ENCODE measurements at places on chromosomes 7 and 10.

- DNase-seq, result no peak
These were observed 84.6 kb downstream of the CH25H start for GRCh38 chr10:89122433-89123051.

- no peak for DNase-seq
These were observed 10.1 kb upstream of the OPN4 start for GRCh38 chr10:86644152-86644793.

GRCh38 chr7:50812841-50813475 is 30.3 kb upstream of the GRB10 start:
- peak; percentile 78 for DNase-seq

DNA sequence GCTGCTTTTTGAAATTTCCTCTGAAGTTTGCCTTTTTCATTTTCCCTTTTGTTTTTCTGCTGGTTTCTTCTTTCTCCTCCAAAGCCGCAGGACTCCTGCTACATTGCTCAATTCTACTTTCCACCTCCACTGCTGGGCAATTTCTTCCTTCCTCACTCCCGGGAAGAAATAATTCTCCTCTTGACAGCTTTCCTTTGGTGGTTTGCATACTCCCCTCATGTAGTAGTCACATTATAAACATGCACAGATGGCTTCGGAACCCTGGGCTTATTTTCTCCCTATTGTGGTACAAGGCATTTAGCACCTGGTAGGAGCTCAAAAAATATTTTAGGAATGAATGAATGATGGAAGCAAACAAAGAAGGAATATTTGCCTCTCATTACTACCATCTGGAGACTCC is 977.2 kb downstream of the LRMDA start:
- no peak for DNase-seq

- no peak for DNase-seq
These were observed 254.8 kb upstream of the CTBP2 start for GRCh38 chr10:125415006-125415633.

GRCh38 chr7:21383227-21384220 is 44.4 kb upstream of the SP4 start:
- no peak for DNase-seq

- no peak for DNase-seq
These were observed 8.7 kb downstream of the SLC18A2 start for GRCh38 chr10:117249493-117250093.

DNA sequence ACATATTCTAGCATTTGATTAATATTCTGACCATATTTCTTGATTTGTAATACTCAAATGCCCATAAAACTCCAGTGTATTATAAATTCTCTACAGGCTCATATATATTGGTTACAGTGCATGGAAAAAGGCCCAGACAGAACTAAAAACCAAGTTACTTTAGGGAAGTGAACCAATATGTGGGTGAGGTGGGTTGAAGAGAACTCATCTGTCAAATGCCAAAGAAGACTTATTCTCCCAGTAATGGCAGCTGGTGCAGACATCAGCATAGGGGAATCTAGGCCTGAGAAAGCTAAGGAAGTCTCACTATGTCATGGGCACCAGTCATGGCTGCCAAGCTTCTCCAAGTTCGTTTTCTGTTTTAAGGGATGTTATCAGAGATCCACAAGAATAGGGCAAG is 30.6 kb downstream of the ZNF248 start:
- no peak for DNase-seq

DNA sequence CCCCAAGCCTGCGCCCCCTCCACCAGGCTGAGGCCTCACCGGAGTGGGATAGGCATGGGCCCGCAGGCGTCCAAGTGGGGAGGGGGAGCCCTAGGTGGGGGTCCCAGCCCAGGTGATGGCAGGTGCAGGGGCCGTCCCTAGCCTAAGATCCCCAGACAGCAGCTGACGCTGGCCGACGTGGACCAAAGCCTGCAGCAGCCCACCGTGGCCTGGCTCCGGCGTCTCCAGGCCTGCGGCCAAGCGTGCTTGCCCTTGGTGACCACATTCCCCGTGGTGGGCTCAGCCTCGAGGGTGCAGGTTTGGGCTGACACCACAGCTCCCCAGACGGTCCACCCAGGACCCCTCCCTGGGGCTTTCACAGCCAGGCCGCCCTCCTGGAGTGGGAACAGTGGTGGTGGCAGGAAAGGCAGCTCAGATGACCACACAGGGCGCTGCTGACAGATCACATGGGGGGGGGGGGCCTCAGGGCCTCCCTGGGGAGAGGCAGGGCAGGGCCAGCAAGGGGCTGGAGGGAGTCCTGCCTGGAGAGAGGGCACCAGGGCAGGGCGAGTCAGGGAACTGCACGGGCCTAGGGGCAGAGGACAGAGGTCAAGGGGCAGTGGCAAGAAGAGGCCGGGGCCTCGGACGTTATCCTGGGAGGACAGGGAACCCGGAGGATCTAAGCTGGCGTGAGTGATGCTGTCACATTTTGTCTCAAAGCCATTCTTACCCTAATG is 767 bp upstream of the ADAM8 start:
- no peak for DNase-seq

DNA sequence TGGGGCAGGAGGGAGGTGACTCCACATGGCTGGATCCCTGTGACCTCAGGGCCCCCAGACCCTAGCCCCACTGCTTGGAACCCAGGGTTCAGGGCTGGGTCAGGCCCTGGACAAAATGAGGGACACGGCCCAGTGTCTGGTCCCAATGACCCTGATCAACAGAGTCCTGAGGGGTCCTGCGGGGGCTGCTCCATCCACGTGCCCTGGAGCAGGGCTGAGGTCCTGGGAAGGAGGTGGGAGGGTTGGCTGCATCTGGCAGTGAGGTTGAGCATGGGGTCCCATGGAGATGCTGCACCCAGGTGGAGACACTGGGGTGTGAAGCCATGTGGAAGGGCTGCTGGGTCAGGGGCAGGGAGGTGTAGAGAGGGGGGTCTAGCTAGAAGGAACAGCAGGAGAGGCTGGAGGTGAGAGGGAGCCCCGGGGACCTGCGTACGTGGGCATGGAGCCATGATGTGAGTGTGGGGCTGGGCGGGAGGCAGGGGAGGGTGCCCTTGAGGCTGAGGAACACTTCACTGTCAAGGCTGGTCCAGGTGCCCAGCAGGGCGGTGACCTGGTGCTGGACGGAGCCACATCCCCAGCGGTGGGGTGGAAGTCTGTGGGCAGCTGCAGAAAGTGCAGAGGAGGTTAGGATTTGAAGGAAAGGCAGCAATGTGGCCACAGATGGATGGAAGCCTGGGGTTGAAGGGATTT is 604 bp downstream of the SCART1 start:
- no peak for DNase-seq

- peak; percentile 25 for DNase-seq
These were observed 14.7 kb downstream of the ZNF488 start for GRCh38 chr10:47369251-47369894.

- DNase-seq, result peak; percentile 98
These were observed at the start of gene PFKFB3 for GRCh38 chr10:6202684-6203330. Gene PFKFB3, plus strand, starts transcription at chr10:6202932. Its CDS starts 329 bp downstream, at chr10:6203261.

- no peak for DNase-seq
These were observed 39.2 kb upstream of the CYP2C18 start for GRCh38 chr10:94644352-94644751.

GRCh38 chr10:109593682-109594081 is 329.6 kb downstream of the XPNPEP1 start:
- no peak for DNase-seq

GRCh38 chr7:158782761-158783401 is 46.4 kb downstream of the ESYT2 start:
- DNase-seq, result no peak

- DNase-seq, result no peak
These were observed 97.5 kb downstream of the POU6F2 start for GRCh38 chr7:39075210-39075609.

- DNase-seq, result no peak
These were observed 223.7 kb downstream of the LHFPL3 start for GRCh38 chr7:104552102-104552501.

GRCh38 chr7:70693686-70694433 is 438.1 kb upstream of the GALNT17 start:
- DNase-seq, result peak; percentile 91

DNA sequence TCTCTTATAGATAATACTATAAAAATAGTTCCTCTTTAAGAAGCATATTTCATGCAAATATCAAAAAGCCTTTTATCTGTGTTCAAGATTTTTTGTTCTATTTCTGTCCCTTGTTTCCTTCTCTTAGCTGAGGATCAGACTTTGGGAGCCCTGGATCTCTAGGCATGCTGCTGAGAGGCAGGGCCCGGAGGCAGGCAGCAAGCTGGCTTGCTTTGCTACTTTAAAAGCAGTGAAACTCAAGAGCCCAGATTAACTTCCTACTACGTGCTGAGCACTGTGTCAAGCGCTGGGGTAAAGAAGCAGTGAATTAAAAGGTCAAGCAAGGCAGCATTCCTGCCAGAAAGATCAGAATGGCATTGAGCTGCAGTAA is 31.0 kb upstream of the ARID5B start:
- no peak for DNase-seq

DNA sequence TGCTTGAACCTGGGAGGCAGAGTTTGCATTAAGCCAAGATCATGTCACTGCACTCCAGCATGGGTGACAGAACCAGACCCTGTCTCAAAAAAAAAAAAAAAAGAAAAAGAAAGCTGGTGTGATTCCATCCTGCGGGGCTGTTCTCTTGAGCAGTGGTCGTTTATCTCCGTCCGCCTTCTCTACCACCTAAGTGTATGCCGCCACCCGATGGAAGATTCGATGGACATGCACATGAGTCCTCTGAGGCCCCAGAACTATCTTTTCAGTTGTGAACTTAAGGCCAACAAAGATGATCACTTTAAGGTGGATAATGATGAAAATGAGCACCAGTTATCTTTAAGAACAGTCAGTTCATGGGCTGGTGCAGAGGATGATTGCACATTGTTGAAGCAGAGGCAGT is 65.7 kb downstream of the ABRAXAS2 start:
- peak; percentile 3 for DNase-seq

DNA sequence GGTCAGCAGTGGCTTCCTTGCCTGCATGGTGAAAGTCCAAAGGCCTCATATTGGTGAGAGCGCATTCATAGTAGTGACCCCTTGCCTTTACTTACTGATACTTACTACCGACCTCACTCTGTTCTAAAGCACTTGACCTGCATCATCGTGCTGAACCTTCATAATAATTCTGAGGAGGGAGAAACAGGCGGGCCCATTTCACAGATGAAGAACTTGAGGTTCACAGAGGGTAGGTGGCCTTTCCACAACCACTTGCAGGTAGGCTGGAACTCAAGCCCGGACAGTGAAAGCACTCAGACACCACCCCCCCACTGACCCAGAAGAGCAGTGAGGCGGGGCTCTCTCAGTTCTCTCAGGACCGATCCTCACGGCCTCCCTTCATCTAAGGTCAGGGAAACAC is 149.4 kb upstream of the CHST15 start:
- DNase-seq, result no peak

DNA sequence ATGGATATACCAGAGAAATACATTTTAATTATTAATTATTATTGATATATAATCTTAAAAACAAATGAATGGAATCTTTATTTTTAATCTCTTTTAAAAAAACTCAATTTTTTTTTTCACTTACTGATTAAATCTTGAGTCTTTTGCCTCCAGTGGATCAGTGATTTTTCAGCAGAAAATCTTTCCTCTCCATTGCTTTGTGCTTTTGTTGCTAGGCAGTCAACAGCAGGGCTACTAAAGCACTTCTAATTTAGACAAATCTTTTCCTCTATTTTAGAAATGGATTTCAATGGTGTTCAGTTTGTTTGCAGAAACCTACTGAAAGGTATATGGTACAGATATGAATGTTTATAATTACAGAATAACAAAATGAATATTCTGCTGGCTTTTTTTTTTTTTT is 143.6 kb downstream of the ST7 start:
- DNase-seq, result no peak

GRCh38 chr10:69854511-69855345 is 53.0 kb downstream of the COL13A1 start:
- DNase-seq, result no peak

DNA sequence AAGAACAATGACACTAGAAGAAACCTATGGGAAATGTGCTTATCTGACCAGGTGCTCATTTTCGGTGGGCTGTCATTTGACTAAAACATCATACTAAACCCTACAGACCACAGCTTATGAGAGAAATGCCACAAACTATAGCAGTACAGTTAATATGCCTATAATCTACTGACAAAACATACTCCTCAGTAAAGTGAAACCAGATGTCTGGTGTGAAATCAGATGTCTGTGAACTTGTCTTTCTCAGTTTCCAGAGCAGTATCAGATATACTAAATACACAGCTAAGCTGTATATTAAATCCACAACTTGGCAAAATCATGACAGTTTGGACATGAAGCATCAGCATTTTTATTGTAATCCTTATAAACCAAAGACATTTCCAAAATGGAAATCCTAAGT is 3.3 kb downstream of the IMMP2L start:
- no peak for DNase-seq

DNA sequence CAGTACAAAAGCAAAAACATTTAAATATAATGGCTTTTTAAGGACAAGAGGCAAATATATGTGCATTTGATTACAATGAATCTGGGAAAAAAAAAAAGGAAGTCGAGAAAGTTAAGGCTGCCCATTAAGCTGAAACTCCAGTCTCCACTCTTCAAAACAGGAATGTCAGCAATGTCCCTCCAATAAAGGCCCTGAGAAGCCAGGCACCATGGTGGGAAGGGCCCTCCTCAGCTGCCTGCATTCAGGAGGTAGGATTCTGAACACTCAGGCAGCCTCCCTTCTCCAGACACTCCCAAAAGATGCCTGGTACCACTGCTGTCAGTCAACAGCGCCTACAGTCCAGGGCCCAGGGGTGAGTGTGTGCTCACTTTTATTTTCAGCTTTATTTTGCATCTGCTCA is 121.3 kb upstream of the MGMT start:
- no peak for DNase-seq

GRCh38 chr10:75395066-75395931 is 6.3 kb downstream of the ZNF503 start:
- peak; percentile 88 for DNase-seq

GRCh38 chr10:113475381-113475807 is 77.5 kb upstream of the HABP2 start:
- no peak for DNase-seq

GRCh38 chr7:88150033-88150432 is 69.8 kb downstream of the SRI start:
- no peak for DNase-seq

DNA sequence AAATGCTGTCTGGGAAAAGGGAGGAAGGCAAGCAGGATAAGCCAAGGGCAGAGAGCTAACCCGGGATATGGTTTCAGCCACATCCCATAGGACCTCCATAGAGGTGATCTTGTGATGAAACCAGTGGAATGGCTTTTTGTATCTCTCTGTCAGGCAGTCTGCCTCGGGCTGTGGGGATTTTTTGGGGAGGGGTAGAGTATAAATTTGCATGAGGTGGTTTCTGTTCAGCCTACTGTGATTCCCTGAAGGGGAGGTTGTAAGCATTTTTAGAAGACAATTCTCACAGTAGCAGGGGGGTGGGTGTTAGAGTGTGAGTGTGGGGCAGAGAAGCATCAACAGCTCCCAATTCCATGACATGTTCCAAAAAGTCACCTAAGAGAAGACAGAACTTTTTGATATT is 11.8 kb downstream of the OR9A2 start:
- DNase-seq, result no peak

GRCh38 chr10:78973901-78974616 is 94.7 kb upstream of the ZMIZ1 start:
- peak; percentile 86 for DNase-seq

DNA sequence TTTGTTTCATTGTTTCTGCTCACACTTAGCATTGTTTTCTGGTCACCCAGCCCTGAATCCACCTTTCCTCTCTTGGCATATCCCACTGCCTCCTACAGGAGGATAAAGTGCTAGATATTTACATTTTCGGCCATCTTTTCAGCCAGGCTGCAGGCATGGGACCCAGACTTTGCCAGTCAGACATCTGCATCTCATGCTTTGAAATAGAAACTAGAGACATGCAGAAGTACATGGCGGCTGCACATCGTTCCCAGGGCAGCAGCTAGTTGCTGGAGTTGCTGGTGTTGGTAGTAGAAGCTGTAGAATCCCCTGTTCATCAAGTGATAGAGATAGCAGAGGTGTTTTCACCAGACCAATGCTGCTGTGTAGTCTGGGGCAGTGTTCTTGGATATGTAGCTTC is 18.7 kb downstream of the STAMBPL1 start:
- DNase-seq, result no peak
